ENCODE measurements at places on chromosomes 4 and X.

- no peak for DNase-seq
Measured at GRCh38 chr4:186771624-186772023, 48.0 kb upstream of the FAT1 start.

DNA sequence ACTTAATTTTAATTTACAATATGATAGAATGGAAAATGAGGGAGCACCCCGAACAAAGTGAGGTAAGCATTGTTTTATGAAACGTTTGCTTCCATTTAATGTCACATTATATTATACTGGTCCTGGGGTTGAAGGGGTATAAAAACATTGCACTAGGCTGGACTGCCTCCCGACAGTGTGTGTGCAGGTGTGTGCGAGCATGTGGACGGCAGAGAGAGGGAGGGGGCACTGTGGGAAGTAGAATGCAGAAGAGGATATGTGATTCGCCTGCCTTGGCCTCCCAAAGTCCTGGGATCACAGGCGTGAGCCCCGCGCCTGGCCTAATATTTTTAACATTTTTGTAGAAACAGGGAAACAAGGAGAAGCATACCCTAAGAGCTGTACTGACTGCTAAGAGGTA lies 36.0 kb downstream of the IRF2 start:
- DNase-seq, result no peak

GRCh38 chr4:148203056-148203898 lies 238.9 kb downstream of the NR3C2 start:
- DNase-seq, result peak; percentile 35

DNA sequence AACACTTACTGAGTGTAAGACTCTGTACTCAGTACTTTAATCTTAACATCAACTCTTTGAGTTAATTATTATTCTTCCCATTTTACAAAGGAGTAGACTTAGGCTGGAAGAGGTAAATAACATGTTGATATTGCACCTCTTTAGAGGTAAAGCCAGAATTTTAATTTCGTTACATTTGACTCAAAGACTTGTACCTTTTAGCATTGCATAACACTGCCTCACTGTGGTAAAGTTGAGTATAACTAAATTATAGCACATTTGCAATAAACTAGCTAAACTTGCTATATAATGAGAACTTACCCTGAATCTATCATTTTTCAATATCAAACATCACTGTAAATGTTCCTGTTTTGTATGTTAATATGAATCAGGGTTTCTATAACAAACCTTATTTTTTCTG lies 218.5 kb downstream of the PRR32 start:
- DNase-seq, result no peak

DNA sequence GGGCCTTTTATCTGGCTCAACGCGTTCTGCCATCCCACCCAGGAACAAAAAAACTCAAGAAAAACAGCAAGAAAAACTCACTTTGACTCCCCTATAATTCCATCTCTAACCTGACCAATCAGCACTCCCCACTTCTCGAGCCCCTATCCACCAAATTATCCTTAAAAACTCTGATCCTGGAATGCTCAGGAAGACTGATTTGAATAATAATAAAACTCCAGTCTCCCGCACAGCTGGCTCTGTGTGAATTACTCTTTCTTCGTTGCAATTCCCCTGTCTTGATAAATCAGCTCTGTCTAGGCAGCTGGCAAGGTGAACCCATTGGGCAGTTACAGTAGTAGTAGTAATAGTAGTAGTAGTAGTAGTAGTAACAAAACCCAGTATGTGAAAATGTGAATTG lies 165.7 kb upstream of the CASK start:
- no peak for DNase-seq

- DNase-seq, result no peak
Measured at GRCh38 chr4:47705326-47705981, 132.4 kb downstream of the CORIN start.

- no peak for DNase-seq
Measured at GRCh38 chrX:11287505-11287904, 5.7 kb upstream of the AMELX start.

DNA sequence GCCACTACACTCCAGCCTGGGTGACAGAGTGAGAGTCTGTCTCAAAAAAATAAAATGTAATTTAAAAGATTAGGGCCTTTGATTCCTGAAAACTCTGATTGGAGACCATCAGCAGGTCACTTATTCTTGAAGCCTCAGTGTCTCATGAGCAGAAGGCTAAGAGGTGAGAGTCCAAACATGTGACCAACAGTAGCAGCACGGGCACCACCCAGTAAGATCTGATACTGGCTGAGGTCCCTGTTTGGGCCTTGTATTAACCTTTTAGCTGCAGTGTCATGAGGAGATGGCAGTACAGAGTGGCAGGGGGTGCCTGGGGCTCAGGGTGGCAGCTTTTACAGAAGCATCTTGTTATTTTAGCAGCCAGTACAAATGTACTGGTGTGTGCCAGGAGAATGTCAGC lies 89.3 kb downstream of the FHDC1 start:
- DNase-seq, result peak; percentile 44

- DNase-seq, result no peak
Measured at GRCh38 chrX:11481035-11481434, 184.7 kb downstream of the ARHGAP6 start.

DNA sequence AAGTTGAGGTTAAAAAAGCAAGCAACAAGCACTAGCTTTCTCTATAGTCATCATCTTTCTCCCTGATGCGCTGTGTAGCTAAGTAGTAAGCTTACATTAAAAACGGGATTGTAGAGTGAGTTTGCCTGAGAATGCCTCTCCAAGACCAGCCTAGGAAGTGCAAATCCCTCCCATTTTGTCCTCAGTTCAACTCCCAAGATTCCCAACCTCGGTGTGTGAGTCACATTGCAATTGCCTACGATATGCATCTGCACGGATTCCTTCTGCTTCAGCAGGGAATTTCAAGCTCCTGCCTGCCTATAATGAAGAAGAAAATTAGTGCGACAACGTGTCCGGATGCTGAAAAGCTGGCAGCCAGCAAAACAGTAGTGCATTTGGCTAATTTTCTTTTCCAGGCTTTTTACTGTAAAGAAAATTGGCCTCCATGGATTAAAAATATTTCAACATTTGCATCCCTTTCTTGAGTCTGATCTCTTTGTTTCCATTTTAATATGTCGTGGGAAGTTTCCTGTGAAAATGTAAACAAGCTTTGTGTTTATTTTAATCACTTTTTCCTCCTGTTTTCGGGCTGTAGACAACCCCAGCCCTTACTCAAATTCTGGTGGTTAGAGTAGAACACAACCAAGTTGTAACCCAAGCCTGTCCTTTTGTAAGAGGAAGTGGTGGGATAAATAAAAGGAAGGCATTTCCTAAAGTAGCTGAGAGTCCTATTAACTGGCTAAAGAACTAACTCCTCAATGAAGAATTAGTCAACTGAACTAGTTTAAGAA lies 58.4 kb upstream of the TET2 start:
- DNase-seq, result no peak

DNA sequence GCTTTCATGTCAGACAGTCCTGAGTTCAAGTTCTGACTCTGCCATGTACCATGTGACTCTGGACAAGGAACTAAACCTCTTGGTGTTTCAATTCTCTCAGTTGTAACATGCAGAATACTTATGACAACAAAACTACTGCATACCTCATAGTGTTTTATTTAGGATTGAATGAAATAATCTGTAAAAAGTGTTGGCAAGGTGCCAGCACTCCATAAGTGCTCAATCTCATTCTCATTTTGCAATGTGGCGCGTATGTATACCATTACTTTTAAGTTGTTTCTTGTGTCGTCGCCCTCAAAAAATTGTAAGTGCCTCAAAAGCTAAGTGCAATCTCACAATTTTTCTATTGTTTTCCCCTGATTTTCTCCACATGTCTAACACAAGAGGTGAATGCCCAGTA lies 62.5 kb downstream of the IGSF1 start:
- no peak for DNase-seq

GRCh38 chr4:164508771-164509170 lies 245.2 kb upstream of the SMIM31 start:
- DNase-seq, result no peak

- DNase-seq, result no peak
Measured at GRCh38 chr4:85777908-85778631, 303.1 kb downstream of the ARHGAP24 start.

- DNase-seq, result no peak
Measured at GRCh38 chr4:87616268-87616667, 7.9 kb downstream of the DSPP start.

- no peak for DNase-seq
Measured at GRCh38 chr4:149409146-149409545, 406.5 kb downstream of the IQCM start.

DNA sequence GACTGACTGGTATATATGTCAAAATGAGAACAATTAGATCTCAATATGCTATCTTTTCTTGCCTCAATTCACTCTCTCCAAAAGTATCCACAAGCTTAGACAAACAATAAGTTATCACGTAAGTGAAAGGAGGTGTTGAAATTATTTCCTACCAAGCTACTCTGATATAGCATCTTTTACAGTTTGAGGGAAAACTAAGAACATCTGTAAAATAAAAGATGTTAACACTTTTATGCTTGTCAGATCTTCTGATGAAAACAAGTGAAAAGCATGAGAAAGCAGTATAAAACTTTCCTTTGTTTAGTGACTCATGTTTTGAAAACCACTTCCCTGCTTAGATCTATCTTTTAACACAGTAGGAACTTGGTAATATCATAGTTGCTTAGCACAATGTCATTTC lies 8.4 kb upstream of the MAB21L2 start:
- DNase-seq, result no peak

DNA sequence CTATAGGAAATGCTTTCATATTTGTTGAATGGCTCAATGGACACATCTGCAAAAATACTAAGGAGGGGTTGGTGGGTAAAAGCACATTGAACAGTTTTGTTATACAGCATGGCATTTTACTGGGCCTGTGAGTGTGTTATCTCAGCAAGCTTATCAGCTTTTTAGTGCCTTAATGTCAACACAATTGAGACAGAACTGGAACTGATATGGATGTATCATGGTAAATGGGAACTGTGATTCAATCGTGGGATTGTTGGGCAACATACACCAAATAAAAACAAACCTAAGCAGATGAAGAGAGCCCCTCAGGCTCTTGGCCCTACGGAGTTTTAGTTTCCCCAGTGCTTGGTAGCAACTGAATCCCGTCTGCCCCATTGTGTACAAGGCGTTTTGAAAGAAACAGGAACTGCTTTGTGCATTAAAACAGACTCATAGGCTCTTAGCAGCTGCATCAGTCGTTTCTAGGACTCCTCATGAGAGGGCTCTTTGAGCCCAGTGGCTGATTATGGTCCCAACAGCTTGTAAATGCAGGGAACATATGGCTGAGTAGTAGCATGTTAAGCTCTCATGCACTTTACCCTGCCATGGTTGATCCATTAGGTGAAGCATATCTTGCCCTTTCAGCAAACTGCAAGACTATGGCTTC lies 7.3 kb downstream of the GPR119 start:
- DNase-seq, result no peak

DNA sequence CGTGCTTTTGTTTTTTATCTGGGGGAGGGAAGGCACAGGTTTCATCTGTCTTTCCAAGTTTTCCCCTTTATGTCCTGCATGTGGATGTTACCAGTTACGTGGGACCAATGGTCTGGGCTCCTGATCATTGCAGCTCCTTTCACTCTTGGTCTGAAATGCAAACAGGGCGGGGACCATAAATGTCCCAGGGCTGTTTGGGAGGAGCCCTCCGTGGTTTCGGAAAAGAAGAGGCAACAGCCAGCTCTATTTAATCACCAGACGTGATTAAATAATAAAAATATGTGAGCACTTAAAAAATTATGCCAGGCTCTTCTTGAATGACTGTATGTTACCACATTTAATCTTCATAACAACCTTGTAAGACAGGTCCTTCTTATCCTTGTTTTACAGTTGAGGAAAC lies 30.8 kb upstream of the C1GALT1C1 start:
- no peak for DNase-seq

DNA sequence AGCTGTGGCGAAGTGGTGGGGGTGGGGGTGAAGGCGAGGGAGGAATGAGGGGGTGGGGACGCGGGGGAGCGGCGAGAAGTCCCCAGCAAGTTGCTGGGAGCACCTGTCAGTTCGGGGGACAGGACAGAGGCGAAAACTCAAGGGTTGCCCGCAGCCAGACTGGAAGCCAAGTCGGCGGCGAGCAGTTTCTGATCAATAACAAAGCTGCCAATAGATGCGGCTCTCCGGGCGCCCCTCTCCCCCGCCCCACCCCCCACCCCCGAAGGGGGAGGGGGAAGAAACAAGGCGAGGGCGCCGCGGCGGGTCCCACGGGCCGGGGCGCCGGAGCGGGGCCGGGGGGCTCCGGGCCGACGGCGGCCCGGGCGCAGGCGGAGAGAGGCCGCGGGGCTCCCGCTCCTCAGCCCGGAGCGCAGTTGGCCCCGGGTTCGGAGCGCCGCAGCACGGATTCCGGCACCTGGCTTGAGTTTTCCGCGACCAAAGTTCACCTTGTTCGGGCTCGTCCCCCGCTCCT lies 379 bp downstream of the PDGFC start:
- no peak for DNase-seq

DNA sequence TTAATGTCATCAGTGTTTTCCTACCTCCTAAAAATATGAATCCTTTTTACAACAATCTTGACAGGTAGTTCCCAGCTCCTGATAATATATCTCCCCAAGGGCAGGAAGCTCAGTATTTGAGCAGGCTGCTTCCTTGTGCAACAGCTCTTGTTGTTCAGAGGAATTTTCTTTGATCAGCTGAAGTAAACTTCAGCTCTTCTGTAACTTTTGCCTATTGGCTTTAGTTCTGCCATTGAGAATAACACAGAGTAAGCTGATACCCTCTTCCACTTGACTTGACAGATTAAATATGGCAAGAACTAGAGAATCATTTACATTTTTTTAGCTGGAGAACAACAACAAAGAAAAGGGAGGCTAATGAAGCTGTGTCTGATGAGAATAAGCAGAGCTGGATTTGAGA lies 75.2 kb downstream of the LUZP4 start:
- no peak for DNase-seq

GRCh38 chr4:146245850-146246249 lies 31.5 kb downstream of the REELD1 start:
- DNase-seq, result no peak

DNA sequence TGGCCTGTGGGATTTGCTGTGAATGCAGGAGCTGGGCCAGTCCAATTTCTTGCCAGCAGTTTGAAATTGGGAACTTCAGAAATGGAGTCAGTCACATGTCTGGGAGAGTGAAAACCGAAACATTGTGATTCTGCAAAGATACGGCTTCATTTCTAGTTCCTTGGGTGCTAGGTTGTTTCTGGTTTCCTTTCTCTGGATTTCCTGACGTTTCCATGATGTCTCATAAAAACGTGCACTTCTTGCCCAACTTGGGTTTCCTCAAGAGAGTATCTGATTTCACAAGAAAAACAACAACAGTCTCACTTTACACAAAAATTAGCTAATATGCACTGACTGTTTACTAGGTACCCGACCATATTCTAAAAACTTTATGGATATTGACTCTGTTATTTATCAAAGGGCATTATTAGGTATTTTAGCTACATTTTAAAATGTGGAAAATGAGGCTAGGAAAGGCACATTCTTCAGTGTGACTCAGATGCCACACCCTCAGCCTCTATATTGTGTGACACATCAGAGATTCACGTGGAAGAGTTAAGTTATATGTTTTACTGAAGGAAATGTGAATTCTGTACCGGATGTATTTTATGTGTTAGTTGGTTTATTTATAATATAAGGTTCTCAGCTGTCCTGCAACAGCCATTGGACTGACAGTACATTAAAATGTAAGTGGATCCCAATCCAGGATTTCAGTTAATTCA lies 225.0 kb upstream of the PUDP start:
- DNase-seq, result no peak
